ENCODE measurements at places on chromosomes 7 and 10.

- peaks cover 91% of the 10 kb centered on the region for H3K36me3 ChIP-seq
- no peak for DNase-seq
- no peak overlapping the region for H3K4me3 ChIP-seq
- peak overlapping the region; percentile 32 for H3K27ac ChIP-seq
- H3K27me3 ChIP-seq, result no peaks in the 10 kb centered on the region
These were observed 4.1 kb upstream of the PILRB start for GRCh38 chr7:100353685-100354330.

- H3K4me3 ChIP-seq, result no peak overlapping the region
- H3K27me3 ChIP-seq, result no peaks in the 10 kb centered on the region
- no peak for DNase-seq
- H3K4me1 ChIP-seq, result no peaks in the 10 kb centered on the region
- no peaks in the 10 kb centered on the region for H3K36me3 ChIP-seq
These were observed 334.9 kb upstream of the KMT2E start for GRCh38 chr7:104679085-104679484.

GRCh38 chr7:5702876-5703571 is 78.4 kb downstream of the RNF216 start:
- H3K4me3 ChIP-seq, result no peak overlapping the region
- no peaks in the 10 kb centered on the region for H3K27me3 ChIP-seq
- no peak overlapping the region for H3K27ac ChIP-seq
- H3K36me3 ChIP-seq, result peaks cover 2% of the 10 kb centered on the region
- DNase-seq, result no peak

- no peak overlapping the region for H3K27ac ChIP-seq
- no peak for DNase-seq
- H3K36me3 ChIP-seq, result no peaks in the 10 kb centered on the region
- no peak overlapping the region for H3K4me3 ChIP-seq
- H3K4me1 ChIP-seq, result no peaks in the 10 kb centered on the region
These were observed 48.1 kb downstream of the INSYN2A start for GRCh38 chr10:127148066-127148932.

DNA sequence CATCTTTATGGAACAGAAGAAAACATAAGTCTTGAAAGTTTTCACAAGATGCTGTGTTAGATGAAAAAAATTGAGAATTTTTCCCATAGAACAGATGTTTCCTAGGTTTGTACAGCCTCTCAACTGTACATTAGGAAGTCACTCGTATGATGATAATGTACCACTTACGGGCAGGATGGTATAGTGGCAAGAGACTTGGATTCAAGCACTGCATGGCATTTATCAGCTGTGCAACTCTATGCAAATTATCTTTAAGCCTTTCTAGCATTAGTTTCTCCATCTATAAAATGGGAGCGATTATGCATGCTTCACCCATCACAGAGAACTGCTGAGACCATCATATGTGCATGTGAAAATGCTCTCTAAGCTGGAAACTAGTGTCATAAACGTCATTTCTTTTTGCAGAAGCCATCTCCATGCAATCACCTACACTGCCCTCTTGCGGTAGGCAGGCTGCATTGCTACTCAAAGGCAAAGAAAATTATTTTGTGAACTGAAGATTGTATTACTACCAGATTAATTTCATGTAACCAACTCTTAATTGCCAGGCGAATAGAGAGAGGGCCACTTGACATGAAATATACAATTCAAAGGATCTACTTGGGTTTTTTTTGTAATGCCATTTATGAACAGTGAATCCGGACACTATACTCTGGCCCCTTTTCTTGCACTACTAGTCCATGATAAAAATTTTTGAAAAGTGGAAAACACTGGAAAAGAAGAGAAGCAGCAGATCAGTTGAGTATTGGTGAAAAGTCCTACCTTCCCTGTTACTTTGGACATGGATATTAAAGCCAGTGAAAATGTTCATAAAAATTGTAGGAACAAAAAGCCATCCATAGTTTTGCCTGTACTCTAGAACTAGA is 102.3 kb downstream of the JAZF1 start:
- no peak overlapping the region for H3K27ac ChIP-seq
- DNase-seq, result peak; percentile 40
- H3K27me3 ChIP-seq, result no peaks in the 10 kb centered on the region

GRCh38 chr7:7662527-7662926 is 22.0 kb downstream of the UMAD1 start:
- no peak overlapping the region for H3K27ac ChIP-seq
- no peaks in the 10 kb centered on the region for H3K27me3 ChIP-seq
- H3K36me3 ChIP-seq, result no peaks in the 10 kb centered on the region
- H3K4me1 ChIP-seq, result no peaks in the 10 kb centered on the region
- no peak overlapping the region for H3K4me3 ChIP-seq
- no peak for DNase-seq

DNA sequence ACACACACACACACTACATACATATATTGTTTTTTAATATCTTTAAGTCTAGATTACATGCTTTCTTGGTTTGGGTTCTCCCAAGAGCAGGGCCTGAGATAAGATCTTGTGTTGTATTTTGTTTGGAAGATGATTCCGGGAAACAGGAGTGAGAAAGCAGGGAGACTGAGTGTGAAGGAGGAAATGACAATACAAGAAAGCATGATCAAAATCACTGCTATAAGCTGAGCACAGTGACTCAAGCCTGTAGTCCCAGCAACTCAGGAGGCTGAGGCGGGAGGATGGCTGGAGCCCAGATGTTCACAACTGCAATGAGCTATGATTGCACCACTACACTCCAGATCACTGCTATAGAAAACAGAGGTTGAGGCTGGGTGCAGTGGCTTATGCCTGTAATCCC is 267.6 kb downstream of the SKIDA1 start:
- no peak for DNase-seq
- no peaks in the 10 kb centered on the region for H3K27me3 ChIP-seq
- no peak overlapping the region for H3K4me3 ChIP-seq
- H3K27ac ChIP-seq, result no peak overlapping the region
- no peaks in the 10 kb centered on the region for H3K4me1 ChIP-seq
- no peaks in the 10 kb centered on the region for H3K36me3 ChIP-seq

DNA sequence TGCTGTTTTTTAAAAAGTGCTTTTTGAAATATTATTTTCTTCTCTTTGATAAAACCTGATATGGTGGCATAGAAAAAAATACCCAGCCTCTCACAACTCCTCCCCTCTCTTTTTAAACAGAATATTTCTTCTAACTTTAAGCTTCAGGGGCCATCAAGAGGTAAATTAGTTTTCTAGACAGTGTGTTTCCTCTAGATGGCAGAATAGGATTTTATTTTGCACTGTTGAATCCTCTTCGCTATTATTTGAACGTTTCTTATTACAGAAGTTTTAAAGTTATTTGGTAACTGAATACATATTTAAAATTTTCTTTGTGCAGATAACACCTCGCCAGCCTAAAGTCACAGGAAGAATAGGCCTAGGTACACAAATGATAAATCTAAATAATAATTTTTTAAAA is 30.3 kb downstream of the ARL5B start:
- H3K36me3 ChIP-seq, result no peaks in the 10 kb centered on the region
- no peak overlapping the region for H3K4me3 ChIP-seq
- H3K4me1 ChIP-seq, result no peaks in the 10 kb centered on the region
- DNase-seq, result peak; percentile 34

DNA sequence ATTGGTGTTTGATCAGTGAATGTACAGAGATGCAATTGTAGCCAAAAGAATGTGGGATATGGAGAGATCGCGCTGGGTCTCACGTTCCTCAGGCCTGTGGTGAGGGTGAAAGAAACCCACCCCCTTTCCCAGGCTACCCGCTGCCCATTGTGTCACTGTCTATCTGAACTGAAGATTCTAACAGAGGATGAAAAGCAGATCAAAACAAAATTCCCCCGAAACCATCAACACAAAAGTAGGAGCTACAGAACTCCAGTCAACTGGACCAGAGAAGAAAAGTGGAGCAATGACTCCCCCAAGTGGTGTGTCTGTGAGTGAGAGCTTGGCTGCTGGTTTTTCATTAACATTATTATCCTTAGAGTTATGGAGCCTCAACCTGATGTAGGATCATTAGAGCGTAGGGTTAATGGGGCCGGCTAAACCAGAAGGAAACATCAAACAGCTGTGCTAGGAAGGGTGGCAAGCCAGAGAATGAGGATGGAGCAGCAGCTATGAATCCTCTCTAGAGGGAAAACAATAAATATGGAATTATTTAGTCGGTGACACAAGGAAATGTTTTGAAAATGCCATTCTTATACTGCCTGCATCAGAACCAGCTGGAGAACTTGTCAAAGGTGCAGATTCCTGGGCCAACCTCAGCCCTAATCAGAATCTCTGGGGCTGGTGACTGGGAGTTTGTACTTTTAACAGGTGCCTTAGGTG is 38.3 kb downstream of the AKR1B1 start:
- H3K4me1 ChIP-seq, result no peaks in the 10 kb centered on the region
- H3K36me3 ChIP-seq, result no peaks in the 10 kb centered on the region
- no peak overlapping the region for H3K27ac ChIP-seq
- H3K27me3 ChIP-seq, result no peaks in the 10 kb centered on the region
- H3K4me3 ChIP-seq, result no peak overlapping the region

DNA sequence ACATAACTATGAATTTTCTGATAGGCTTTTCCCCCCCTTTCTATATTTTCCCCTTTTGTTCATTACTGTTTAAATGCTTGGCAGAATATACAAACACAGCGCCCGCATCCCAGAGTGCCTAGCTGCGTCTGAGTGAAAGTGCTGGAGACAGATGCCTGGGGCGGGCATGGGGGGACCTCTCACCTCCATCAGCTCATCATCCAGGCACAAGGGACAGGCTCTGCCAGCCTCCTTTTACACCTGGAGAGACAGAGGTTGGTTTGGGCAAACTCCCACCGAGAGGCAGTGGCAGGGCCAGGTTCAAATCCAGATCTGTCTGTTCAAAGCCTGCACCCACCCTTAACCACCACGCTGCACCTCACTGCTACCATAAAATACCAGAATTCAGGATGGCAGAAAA is 104.5 kb downstream of the FAM53B start:
- no peak for DNase-seq
- H3K36me3 ChIP-seq, result no peaks in the 10 kb centered on the region
- H3K4me3 ChIP-seq, result no peak overlapping the region
- H3K4me1 ChIP-seq, result no peaks in the 10 kb centered on the region
- H3K27ac ChIP-seq, result no peak overlapping the region
- no peaks in the 10 kb centered on the region for H3K27me3 ChIP-seq

DNA sequence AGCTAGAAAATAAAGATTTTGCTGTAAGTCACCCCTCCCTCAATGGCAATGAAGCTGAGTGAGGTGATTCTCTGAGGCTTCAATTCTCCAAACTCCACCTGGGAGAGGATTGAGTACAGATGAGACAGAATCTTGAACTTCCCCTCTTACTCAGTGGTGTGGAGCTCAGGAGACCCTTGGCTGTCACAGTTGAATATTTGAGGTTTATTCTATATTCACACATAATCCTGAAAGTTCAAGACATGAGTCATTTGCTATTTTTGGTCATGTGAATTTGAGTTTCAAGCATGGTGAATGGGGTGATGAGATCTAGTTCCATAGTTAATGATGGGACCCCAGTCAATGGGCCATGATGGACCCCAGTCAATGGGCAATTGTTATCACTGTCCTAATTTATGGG is 13.9 kb upstream of the TECTB start:
- H3K27me3 ChIP-seq, result no peaks in the 10 kb centered on the region
- no peak for DNase-seq
- no peaks in the 10 kb centered on the region for H3K36me3 ChIP-seq
- H3K4me3 ChIP-seq, result no peak overlapping the region
- H3K27ac ChIP-seq, result no peak overlapping the region

- H3K27me3 ChIP-seq, result no peaks in the 10 kb centered on the region
- no peak for DNase-seq
- no peaks in the 10 kb centered on the region for H3K4me1 ChIP-seq
- no peaks in the 10 kb centered on the region for H3K36me3 ChIP-seq
These were observed at the start of gene CD36 for GRCh38 chr7:80637911-80638765. Gene CD36, plus strand, starts transcription at chr7:80638642. Its CDS starts 8,099 bp downstream, at chr7:80646741.

All from small intestine (tissue), 16 donors.